ENCODE measurements at places on chromosomes 1 and 21.
A peak's percentile ranks its signal among the peaks of the same experiment; 100 is the strongest.

DNA sequence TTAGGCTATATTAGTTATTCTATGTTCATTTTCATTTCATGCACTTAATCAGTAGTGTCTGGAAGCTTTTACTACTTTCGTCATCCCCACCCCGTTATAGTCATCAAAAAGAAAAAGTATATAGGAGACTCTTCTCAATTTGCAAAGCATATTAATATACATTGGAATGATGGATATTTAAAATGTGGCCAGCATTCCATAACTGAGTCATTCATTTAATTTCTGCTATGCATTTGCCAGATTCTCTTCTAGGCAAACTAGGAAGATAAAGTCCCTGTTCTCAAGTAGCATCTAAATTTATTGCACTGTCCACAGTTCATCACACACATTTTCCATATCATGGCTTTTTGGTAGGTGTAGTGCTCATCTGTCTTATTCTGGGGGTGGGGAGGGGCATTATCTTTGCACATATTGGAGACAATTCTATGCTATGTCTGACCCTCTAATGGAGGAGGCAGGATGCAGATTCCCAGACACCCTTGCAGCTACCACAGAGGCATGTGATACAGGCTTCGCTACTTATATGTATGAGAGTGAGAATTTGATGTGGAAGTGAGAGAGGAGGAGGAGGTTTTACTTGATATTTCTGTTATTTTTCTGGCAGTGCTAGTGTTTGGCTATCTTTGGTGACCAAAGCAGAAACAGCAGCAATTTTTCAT, 125.8 kb downstream of the CTH start:
- no peak for DNase-seq

- no peak for DNase-seq
These were observed 470.5 kb upstream of the RGS18 start for GRCh38 chr1:191687721-191688120.

GRCh38 chr1:156963621-156964020, 43.2 kb downstream of the LRRC71 start:
- peak; percentile 20 for DNase-seq

DNA sequence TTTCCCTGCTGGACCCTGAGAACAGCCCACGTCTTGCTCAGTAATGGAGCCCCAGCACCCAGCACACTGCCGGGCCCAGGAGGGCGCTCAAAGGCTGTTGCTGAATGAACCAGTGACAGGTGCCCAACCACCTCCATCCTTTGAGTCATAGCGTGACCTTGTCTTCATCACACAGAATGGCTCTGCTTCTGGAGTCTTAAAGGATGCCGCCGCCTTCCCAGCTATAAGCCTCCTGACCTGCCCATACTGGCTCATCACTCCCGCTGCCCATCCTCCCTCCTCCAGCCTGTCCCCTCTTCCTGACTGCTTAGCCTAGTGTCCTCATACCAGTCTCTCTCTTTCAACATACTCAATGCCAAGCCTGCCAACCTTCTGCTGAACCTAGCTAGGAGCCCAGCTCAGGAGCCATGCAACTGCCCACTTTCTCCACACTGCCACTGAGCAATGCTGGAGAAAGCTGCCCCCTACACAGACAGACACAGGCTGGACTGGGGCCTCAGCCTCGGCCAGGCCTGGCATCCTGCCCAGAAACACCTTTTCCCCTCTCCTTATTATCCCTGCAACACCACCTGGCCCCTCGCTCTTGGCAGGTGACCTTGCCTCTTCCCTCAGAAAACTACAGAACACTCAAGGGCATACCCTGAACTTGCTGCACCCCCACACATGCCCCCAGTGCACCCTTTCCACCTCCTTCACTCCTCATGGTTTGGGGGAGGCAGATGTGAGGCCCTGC, 14.1 kb downstream of the TTC39A start:
- no peak for DNase-seq

GRCh38 chr1:11338284-11338924, 65.4 kb downstream of the UBIAD1 start:
- DNase-seq = no peak

- DNase-seq = no peak
These were observed 155.4 kb downstream of the SMYD3 start for GRCh38 chr1:246351721-246352120.

DNA sequence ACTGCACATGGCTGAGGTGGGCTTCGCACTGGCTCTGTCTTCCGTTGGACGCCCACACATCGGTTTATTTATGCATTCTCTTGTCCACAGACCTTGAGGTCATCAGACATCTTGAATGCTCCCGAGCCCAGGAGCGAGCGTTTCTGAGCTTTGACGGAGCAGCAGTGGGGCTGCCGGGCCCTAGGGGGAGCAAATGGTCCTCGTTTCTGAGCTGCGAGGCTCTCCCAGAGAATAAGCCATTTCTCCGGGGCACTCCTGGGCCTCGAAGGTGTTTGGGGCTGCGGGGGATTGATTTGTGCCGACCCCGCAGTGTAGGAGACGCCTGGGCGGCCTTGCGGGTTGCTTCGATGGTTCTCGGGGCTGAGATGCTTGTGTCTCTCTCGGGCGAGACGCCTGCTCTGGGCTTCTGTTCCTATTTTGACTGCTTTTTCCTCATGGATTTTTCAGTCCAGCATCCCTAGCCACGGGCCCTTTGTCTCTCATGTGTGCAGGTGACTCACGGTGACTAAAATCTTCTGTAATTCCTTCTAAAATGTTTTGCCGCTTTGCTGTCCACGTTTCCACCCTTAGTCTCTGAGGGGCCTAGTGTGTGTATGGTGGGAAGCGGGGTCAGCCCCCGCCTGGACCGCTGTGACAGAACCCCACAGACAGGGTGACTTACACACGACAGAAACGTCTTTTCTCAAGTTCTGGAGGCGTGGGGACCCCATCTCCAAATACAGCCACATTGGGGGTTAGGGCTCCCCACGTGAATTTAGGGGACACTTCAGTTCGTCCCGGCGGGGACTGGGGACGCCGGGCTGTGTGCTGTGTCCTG, 62.1 kb downstream of the FAAP20 start:
- DNase-seq = peak; percentile 41
